ENCODE measurements at places on chromosomes 1 and 21.

DNA sequence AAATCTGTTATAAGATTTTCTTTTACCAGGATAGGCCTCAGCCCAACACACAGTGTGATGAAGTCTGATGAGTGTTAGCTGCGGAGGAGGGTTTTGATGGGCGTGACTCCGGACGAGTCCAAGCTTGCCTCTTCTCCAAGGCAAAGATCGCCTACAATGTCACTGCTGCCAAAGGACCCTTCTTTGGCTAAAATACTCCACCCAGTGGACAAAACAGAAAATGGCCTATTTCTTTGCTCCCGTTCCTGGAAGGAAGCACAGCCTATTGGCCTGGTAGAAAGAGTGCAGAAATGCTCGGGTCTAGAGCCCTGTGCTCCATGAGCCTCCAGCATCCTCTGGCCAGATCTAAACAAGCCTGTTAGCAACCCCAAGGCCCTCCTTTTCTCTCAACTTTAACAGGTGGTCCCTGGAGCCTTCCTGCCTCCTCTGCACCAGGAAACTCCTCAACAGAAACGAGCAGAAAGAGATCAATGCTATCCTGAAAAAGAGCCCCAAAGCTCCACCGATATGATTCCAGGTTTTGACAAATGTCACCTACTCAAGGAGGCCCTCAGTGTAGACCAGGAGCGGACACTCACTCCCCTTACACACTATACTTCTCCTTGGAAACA, 3.4 kb upstream of the CASQ2 start:
- H3K4me3 ChIP-seq, result no peak overlapping the region
- H3K27me3 ChIP-seq, result no peaks in the 10 kb centered on the region
- H3K4me1 ChIP-seq, result peaks cover 4% of the 10 kb centered on the region
- no peaks in the 10 kb centered on the region for H3K36me3 ChIP-seq
- peak; percentile 59 for DNase-seq
- H3K27ac ChIP-seq, result no peak overlapping the region

DNA sequence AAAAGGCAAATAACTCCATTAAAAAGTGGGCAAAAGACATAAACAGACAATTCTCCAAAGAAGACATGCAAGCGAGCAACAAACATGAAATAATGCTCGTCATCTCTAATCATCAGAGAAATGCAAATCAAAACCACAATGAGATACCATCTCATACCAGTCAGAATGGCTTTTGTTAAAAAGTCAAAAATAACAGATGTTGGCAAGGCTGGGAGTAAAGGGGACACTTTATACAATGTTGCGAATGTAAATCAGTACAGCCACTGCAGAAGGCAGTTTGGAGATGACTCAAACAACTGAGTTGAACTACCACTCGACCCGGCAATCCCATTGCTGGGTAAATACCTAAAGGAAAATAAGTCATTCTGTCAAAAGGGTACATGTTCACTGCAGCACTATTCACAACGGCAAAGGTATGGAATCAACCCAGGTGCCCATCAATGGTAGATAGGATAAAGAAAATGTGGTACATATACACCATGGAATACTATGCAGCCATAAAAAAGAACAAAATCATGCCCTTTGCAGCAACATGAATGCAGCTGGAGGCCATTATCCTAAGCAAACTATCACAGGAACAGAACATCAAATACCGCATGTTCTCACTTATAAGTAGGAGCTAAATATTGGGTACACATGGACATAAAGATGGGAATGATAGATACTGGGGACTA, 25.9 kb downstream of the TSPAN2 start:
- H3K27me3 ChIP-seq, result no peaks in the 10 kb centered on the region
- H3K4me1 ChIP-seq, result peaks cover 5% of the 10 kb centered on the region
- DNase-seq, result no peak
- no peak overlapping the region for H3K4me3 ChIP-seq
- H3K27ac ChIP-seq, result no peak overlapping the region

GRCh38 chr1:29286194-29286767, 50.0 kb downstream of the PTPRU start:
- peaks cover 2% of the 10 kb centered on the region for H3K4me1 ChIP-seq

DNA sequence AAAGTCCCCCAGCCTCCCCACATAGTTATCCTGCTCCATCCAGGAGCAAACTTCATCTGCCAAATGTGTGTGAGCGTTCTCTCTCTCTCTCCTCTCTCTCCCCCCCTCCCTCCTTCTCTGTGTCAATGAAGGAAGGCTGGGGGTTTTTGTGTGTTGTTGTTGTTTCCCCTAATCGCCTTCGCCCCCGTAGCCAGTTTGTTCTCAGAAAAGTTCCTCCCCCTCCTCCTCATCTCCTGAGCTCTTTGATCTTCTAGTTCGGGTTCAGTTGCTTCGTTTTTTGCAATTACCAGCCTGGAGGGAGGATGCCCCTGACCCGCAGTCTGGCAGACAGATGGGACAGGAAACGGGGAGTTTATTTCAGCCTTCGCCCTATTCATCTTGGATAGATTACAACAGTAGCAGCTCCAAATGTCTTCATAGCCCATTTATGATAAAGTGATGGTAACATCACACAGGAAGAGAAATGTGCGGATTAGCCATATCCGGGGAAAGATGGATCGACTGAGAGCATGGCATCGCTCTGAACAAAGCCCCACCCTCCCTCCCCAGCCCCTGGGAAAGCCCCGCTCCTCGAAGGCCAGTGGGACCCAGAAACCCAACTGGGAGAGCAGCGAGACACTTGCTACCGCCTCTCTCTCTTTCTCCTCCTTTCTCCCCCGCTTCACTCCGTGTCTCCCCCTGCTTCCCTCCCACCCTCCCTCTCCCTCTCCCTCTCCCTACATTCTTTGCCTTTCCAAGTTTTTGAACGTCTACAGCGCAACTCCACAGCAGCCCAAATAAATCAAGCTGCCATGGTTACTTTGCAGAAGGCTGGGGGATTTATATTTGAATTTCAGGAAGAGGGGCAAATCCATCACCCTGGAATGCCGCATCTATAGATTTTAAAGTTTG, 139.7 kb upstream of the ARHGEF16 start:
- H3K4me3 ChIP-seq, result no peak overlapping the region
- H3K4me1 ChIP-seq, result peaks cover 28% of the 10 kb centered on the region
- H3K27ac ChIP-seq, result no peak overlapping the region
- H3K36me3 ChIP-seq, result peaks cover 6% of the 10 kb centered on the region
- DNase-seq, result no peak

DNA sequence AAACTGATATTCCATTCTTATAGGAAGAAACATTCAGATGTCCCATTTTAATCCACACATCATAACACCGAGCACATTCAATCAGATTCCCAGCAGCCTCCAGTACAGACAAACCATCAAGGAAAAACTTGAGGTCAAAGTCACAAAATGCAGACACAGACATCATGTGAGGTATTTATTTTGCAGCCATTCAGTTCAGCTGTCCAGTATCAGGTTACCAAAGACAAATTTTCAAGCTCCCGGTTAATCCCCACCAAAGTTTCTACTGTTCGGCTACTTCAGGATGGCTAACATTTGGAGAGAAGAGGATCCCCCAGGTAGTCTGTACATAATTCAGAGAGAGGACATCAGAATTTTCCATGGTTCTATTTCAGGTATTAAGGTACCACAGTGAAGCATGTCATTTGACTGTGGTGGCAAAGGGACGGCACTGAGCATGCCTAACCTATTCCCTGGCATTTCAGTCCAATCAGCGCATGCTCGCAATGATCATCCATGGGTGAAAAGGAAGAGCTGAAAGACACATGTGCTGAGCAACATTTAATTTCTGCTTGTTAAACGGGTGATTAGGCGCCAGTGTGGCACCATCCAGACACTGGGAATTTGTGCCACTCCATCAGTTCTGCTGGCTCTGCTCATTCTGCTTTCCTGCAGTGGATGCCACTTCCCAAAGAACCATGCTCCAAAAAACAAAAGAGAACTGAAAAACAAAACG, 13.6 kb upstream of the NDC1 start:
- no peaks in the 10 kb centered on the region for H3K4me1 ChIP-seq
- H3K36me3 ChIP-seq, result peaks cover 38% of the 10 kb centered on the region
- no peak overlapping the region for H3K4me3 ChIP-seq
- DNase-seq, result no peak
- no peaks in the 10 kb centered on the region for H3K27me3 ChIP-seq

- no peak overlapping the region for H3K4me3 ChIP-seq
- H3K36me3 ChIP-seq, result no peaks in the 10 kb centered on the region
- peak overlapping the region; percentile 8 for H3K27ac ChIP-seq
- no peaks in the 10 kb centered on the region for H3K27me3 ChIP-seq
- peak; percentile 10 for DNase-seq
Measured at GRCh38 chr21:14762734-14763694, 216.9 kb upstream of the SAMSN1 start.

DNA sequence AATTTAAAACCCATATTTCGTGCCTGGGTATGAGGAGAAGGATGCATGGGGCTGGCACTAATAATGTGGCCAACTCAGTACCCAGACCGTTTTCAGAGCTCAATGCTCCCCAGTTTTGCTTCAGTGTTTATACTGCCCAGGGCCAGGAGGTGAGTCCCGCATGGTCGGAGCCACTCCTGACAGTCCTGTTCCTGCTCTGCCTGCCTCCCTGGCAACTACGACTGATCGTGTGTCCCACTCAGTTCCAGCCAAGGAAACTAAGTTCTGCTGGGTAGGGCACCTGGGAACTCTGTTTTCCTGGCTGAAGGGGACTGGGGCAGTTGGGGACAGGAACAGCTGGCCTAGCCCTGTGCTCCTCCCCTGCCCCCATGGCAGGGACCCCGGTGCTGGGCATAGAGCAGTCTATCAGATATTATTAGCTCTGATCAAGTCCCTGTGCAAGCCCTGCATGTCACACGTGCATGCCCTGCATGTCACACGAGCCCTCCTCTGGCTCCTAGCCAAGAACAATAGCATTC, 19.2 kb downstream of the S100A7 start:
- no peak overlapping the region for H3K27ac ChIP-seq
- H3K27me3 ChIP-seq, result peaks cover 3% of the 10 kb centered on the region
- H3K4me3 ChIP-seq, result no peak overlapping the region
- H3K36me3 ChIP-seq, result no peaks in the 10 kb centered on the region

DNA sequence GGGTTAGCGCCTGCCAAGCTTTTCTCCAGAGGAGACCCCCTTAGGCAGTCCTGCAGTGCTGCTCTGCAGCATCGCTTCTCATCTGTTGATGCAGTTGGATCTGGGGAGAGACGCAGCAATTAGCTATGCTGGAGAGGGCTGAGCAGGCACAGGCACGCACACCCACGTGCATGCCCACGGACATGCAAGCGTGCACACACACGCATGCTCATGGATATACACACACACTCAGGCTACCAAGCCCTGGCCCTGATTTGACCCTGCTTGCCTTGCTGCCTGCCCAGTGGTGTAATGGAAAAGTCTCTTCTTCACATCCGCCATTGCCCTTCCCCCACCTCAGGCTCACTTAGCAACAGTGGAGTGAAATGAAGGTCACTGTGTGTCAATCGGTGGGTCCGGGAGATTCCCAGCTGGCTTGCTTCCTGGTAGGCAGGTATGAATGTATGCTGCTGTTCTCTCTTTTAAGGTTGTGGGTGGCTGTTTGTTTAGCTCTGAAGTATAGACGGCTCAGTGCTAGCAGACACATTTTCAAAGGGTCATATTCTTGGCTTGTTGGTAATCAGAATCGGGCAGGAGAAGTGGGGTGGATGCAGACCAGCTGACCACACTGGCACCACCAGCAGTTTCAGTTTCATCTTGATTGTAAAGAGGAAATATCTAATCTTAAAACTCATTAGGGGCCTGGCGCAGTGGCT, 9.5 kb downstream of the ATP1B1 start:
- DNase-seq, result peak; percentile 81
- no peaks in the 10 kb centered on the region for H3K27me3 ChIP-seq
- H3K4me1 ChIP-seq, result peaks cover 56% of the 10 kb centered on the region

DNA sequence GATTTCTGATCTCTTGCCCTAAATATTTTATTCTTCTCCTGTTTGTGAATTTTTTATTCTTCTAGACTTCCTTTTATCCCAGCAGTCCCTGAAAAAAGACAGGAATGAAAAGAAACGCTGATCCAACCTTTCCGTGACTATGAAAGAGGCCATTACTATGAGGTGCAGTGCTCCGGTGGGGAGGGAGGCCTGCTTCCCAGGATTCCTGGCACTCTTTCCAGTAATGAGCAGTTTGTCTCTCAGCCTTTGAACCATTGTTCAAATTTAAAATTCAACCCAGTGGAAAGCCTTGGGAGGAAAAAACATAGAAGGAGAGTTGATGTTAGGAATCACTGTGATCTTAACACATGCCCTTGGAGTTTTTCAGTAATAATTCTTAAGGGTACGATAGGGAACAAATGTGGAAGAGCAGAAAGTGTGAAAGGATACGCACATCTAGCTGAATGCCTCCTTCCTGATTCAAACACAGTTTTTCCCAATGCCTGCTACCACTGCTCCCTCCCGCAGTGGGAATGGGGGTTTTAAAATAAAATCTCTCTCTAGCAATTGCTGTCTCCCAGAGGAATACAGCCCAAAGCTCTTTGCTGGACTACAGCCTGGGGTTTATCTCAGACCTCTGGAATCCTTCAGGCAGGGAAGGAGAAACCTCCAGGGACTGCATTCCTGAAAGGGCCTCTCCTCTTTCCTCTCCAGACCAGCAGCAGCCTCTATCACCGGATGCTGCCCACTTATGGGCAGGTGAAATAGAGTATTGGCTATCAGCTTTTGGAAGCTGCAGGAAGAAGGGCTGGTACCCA, 6.1 kb downstream of the IER5 start:
- H3K4me3 ChIP-seq, result no peak overlapping the region
- H3K4me1 ChIP-seq, result peaks cover 16% of the 10 kb centered on the region
- DNase-seq, result no peak
- no peaks in the 10 kb centered on the region for H3K36me3 ChIP-seq

DNA sequence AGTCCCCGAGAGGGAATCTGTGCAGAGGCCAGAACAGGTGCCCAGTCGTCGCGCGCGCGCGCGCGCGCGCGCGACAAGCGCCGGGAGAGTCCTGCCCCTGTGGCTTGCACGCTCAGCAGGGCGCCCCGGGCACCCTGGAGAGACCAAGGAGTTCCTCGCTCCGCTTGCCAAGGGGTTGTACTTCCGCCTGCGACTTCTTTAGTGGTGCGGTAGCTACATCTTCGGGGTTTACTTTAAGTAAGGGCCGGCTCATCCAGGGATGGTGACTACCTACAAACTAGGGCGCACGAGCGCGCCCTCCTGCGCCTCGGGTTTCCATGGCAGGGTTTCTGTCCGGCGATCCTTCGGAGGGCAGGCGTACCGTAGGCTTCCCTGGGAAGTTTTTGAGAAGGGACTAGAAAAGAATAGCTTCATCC, 1.4 kb downstream of the LHX4 start:
- H3K4me1 ChIP-seq, result peaks cover 30% of the 10 kb centered on the region
- H3K27me3 ChIP-seq, result peaks cover 92% of the 10 kb centered on the region
- H3K27ac ChIP-seq, result no peak overlapping the region
- no peak overlapping the region for H3K4me3 ChIP-seq
- DNase-seq, result peak; percentile 50

- H3K4me3 ChIP-seq, result no peak overlapping the region
- no peaks in the 10 kb centered on the region for H3K27me3 ChIP-seq
- no peaks in the 10 kb centered on the region for H3K4me1 ChIP-seq
- no peak overlapping the region for H3K27ac ChIP-seq
- no peaks in the 10 kb centered on the region for H3K36me3 ChIP-seq
Measured at GRCh38 chr1:69836971-69837636, 269.4 kb downstream of the LRRC7 start.

GRCh38 chr21:43716376-43717165, 2.4 kb upstream of the PDXK start:
- H3K36me3 ChIP-seq, result no peaks in the 10 kb centered on the region
- no peak for DNase-seq
- peaks cover 32% of the 10 kb centered on the region for H3K4me1 ChIP-seq

- no peak overlapping the region for H3K27ac ChIP-seq
- H3K36me3 ChIP-seq, result no peaks in the 10 kb centered on the region
- peaks cover 3% of the 10 kb centered on the region for H3K4me1 ChIP-seq
Measured at GRCh38 chr1:167499664-167500101, 18.6 kb downstream of the CD247 start.

Data from large intestine (tissue), 12 donors.